Pancreas (tissue), 10 donors: ENCODE measurements at places on chromosomes 6 and 20. TPM values are rescaled to one million over a fixed set of nuclear protein-coding genes. Genes with fewer than 3 reads are reported as not detected.

- DNase-seq, result peak; percentile 41
Measured at GRCh38 chr20:56974499-56975250, 291.8 kb downstream of the BMP7 start.

GRCh38 chr6:161922631-161923119, 648.8 kb upstream of the AGPAT4 start:
- peak; percentile 75 for DNase-seq

DNA sequence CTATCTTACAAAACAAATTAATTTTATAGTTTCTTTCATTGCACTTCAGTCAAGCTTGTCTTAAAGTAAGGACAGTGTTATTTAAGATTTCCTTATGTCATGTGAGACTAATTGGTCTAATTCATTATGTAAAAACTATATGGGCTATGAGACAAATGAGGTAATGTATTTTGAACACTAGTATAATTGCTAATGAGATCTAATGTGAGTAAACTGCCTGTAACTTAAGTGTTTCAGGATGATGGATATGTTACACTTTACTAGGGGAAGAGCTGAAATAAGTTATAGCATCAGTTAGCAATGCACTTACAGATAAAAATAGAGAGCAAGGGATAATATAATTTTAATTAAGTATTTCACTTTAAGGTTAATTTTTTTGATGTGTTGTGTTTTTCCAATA, 386.3 kb upstream of the MAP3K7 start:
- DNase-seq, result no peak

- no peak for DNase-seq
Measured at GRCh38 chr6:41715795-41716515, 19.5 kb downstream of the TFEB start.

- no peak for DNase-seq
Measured at GRCh38 chr6:136809091-136809860, 13.1 kb upstream of the PEX7 start.

DNA sequence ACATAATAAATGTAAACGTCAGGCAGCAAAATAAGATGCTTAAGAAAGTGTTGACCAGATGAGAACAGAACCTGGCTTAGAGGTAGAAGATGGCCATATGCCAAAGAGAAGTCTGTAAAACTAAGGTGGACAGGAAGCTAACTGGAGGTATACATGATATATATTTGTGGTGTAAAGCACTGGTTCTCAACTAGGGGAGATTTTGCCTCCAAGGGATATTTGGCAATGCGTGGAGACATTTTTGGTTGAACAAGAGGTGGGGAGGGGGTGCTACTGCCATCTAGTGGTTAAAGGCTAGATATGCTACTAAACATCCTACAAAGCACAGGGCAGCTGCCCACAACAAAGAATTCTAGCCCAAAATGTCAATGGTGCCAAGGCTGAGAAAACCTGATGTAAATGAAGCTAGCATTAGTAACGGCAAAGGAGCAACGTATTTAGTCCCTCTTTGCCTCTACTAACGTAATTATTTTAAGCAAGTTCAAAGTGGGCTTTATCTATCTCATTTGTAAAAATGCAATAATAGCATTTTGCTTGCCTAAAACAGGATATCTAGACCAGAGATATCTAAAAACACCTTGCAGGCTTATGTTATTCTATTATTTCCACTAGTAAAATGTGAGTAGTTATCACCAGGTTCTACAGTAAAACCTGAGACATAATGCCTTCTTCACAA, 182.6 kb downstream of the RNGTT start:
- DNase-seq, result peak; percentile 10

- no peak for DNase-seq
Measured at GRCh38 chr20:43972692-43973091, 58.0 kb downstream of the TOX2 start.

DNA sequence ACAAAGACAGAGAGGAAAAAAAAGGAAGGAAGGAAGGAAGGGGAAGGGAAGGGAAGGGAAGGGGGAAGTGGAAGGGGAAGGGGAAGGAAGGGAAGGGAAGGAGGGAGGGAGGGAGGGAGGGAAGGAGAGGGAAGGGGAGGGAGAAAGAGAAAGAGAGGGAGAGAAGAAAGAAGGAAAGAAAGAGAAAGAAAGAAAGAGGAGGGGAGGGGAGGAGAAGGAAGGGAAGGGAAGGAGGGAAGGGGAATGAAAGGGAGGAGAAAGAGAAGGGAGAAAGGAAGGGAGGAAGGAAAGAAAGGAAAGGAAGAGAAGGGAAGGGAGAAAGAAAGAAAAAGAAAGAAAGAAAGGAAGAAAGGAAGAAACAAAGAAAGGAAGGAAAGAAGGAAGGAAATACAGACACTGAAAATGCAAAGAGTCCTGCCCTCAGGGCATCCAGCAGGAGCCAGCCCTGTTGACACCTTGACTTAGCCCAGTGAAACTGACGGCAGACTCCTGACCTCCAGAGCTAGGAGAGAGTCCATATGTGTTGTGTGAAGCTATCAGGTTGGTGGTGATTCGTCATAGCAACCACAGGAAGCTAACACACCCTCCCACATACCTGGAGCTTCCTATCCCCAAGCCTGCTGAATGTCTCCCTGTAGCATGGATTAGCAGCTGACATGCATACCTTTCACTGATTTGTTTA, 58.7 kb upstream of the SULF2 start:
- no peak for DNase-seq

- no peak for DNase-seq
Measured at GRCh38 chr6:163600331-163600730, 185.8 kb downstream of the QKI start.

- peak; percentile 46 for DNase-seq
Measured at GRCh38 chr6:11270030-11271027, 37.9 kb upstream of the NEDD9 start.

DNA sequence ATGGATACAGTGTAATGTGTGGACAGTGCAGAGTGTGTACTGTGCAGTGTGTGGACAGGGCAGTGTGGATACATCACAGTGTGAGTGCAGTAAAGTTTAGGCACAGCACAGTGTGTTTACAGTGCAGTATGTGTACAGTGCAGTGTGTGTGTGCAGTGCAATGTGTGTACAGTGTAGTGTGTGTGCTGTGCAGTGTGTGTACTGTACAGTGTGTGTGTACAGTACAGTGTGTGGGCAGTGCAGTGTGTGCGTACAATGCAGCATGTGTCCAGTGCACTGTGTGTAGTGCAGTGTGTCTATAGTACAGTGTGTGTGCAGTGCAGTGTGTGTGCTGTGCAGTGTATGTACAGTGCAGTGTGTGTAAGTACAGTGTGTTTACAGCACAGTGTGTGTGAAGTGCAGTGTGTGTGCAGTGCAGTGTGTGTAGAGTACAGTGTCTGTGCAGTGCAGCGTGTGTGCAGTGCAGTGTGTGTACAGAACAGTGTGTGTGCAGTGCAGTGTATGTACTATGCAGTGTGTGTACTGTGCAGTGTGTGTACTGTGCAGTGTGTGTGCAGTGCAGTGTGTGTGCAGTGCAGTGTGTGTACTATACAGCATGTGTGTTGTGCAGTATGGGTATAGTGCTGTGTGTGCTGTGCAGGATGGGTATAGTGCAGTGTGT, 385.2 kb downstream of the KIF16B start:
- DNase-seq, result no peak

DNA sequence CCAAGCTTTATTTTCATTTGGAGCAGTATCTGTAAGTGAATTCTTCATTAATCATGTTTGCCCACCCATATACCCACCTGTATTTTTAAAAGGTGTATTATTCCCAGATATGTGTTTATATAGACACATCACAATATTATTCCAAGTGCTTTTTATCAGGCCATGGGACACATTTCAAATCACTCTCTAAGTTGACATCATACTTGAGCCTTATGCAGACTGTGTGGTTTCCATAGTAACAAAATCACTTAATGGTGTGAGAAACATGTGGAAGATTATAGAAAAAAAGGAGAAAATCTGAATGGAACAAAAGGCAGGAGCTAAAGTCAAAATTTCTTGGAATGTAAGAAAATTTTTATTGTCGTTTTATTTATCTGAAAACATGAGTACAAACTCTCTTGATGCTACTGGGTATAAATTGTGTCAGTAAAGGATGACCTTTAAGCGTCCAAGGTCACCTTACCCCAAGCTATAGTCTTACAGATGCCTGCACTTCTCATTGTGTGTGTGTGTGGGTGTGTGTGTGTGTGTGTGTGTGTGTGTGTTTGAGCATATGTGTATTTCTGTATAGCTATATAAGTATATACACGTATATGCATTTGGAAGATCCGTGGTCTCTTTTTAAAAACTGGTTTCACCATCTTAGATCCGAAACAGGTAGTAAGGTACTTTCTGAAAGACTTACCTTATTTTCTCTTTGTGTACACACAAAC, 79.8 kb upstream of the CCN6 start:
- DNase-seq, result no peak

GRCh38 chr6:90098001-90098531, 198.6 kb downstream of the BACH2 start:
- no peak for DNase-seq

GRCh38 chr6:29537714-29538403, 21.7 kb downstream of the UBD start:
- no peak for DNase-seq

GRCh38 chr6:72728706-72729343, 107.0 kb downstream of the KCNQ5 start:
- no peak for DNase-seq

DNA sequence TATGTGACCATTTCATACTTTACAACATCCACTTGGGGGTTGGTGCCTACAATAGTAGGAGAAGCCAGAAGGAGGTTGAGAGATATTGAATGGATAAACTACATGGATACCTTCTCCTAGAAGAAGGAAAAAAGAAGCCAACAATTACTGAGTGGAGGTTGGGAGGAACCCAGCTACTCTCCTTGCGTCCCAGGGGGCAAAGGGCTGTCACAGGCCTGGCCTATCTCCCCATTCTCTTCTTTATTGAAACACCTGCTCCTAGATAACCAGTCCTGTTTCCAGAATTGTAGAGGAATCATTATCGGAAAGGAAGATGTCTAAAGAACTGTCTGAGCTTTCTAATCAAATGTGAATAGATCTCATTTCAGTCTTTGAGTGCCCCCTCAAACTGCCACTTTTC, 115.1 kb downstream of the MAP7 start:
- DNase-seq, result no peak

- no peak for DNase-seq
Measured at GRCh38 chr20:15925376-15925775, 647.9 kb downstream of the KIF16B start.

DNA sequence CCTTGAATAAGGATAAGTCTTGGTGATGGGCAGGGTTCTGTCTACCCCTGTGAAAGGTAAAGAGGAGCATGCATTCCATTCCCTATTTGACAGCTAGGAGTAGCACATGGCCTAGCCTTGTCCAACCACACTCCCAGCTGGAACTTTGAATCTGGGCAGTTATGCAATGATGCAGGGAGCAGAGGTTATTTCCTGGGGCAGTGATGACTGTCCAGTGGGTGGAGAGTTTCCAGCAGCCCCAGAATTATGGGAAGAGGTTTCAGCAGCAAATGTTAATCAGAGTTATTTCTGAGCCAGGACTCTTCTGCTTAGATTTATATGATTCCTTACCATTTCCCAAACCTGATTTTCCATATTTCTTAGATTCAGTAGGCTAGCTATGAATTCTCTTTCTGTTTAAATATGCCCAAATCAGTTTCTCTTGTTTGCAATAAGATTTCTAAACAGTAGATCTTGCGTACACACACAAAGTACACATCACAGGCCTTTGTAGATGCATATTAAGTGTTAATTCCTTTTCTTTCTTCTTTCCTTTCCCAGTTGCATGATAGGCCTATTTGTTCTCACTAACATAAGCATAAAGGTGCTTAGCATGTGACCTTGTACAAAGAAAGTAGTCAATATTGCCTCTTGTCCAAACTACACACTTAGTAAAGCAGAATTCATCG, 17.3 kb upstream of the TXLNB start:
- DNase-seq, result no peak

DNA sequence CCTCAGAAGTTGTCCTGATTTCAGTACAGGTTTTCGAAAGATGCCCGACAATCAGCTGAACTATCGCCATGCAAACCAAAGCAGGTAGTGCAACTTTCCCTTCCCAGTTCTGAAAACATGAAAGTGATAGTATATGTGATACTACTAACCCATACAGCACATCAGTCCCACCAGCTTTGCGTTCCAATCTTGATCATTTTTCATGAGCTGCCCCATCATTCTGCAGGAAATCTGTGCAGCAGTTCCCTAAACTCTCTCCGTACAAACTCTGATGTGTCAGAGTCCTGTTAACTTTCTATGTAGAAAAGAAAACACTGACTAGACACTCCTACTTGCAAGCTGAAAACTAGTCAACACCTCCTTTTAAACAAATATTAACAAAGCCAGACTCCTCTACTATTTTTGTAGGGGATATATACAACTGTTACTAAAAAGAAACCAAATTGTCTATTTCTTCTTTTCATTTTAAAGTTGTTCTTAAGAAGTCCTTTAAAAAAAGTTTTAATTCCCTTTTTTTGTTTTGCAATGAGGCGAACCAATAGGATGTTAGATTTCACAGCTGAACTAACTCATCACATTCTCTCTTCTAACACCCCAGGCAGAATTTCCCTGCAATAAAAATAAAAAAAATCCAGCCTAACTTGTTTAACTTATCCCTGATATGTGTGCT, 99.6 kb upstream of the DST start:
- no peak for DNase-seq

- no peak for DNase-seq
Measured at GRCh38 chr6:143151381-143151780, 90.7 kb downstream of the AIG1 start.

DNA sequence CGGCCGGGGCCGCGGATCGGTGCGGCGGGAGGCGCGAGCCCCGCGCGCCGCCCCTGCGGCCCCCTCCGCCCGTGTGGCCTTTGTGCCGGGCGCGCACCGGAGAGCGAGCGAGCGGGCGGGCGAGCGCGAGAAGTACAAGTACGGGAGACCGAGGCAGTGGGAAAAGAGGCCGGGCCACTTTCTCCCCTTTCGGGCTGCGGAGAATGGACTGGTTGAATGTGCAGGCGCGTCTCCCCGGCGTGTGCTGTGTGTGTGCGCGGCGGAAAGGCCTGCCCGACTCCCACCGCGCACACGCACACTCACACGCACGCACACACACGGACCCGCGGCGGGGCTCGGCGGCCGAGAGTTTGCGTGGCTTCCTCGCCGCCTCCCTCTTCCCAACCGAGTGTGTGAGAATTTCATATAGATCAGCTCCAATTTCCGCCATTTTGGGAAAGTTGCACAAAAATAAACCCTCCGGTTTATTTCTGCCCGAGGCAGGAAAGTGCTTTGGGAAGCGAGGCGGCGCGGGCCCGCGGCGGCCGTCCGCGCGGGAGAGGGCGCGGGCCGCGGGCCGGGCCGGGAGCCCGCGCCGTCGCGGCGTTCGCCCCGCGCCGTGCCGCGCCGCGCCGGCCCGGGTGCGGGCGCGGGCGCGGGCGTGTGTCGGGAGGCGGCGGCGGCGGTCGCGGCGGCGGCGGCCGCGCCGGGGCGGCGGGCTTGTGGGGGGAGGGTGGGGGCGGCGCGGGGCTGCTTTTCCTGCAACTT, 1.1 kb downstream of the L3MBTL3 start:
- peak; percentile 32 for DNase-seq

GRCh38 chr20:60713396-60713795, 538.7 kb upstream of the CDH4 start:
- DNase-seq, result no peak

The SIRPB2 gene
- polyA plus RNA-seq, result 0.21 TPM

The EPHA7 gene
- polyA plus RNA-seq, result 0.07 TPM

The PGC gene
- polyA plus RNA-seq, result 33.6 TPM

The CD93 gene
- 3.6 TPM for polyA plus RNA-seq

The PCMT1 gene
- 35.6 TPM for polyA plus RNA-seq

The PI16 gene
- 3.0 TPM for polyA plus RNA-seq

The WFDC12 gene
- not detected for polyA plus RNA-seq

The TRIM31 gene
- polyA plus RNA-seq, result 0.19 TPM

The AK9 gene
- polyA plus RNA-seq, result 2.4 TPM

The SRMS gene
- polyA plus RNA-seq, result not detected

The MUC22 gene
- polyA plus RNA-seq, result 0.02 TPM

The ZC3H12D gene
- polyA plus RNA-seq, result 0.16 TPM

The SHLD1 gene
- 6.6 TPM for polyA plus RNA-seq

The LY6G6C gene
- polyA plus RNA-seq, result not detected

The ZNFX1 gene
- 6.2 TPM for polyA plus RNA-seq

The HLA-DQB1 gene
- 22.8 TPM for polyA plus RNA-seq

The LRRC73 gene
- 0.38 TPM for polyA plus RNA-seq
